ENCODE measurements at places on chromosomes 7 and 10.

DNA sequence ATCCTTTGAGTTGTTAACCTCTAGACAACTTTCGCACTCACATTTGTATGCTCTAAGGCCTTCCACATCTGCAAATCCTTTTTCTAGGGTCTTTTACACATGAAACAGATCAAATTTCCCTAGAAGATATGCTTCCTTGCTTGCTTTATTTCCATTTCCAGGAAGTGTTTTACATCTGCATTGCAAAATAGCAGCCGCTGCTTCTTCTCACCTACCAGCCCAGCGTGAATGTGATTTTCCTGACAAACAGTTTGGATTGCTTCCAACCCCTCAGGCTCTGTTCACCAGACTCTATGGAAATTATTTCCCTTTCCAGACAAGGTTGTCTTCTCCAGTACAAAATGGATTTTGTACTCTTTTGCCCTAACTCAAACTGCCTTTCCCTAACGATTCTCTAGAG, 50.9 kb upstream of the PAPSS2 start:
- no peak for DNase-seq

DNA sequence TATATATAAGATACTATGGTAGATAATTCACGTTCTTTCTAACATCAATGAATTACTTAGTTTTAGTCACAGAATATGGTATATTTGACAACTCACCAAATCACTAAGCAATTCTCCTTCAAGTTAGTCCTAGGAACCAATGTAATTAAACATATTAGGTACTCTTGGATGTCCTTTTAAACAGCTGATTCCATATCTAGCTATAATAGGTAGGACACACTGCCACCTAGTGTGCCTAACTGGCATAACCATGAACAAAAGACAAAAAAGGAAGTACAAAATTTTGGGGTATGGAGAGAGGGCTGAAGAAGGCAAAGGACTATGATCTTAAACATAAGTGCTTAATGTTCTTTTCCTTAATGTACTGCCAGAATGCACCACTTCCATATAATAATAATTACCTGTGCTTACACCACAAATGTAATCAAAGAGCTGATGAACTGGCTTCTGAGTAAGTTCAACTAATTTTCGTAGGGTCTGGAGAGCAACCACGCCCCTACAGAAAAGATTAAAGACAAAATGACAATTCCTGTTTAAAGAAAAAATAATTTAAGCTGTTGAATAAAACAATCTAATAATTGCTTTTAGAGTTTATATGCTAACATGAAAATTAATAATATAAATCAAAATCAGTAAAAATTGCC, 28.7 kb downstream of the PNPLA8 start:
- no peak for DNase-seq

- DNase-seq: no peak
These were observed 10.7 kb downstream of the LDB1 start for GRCh38 chr10:102109166-102110116.

DNA sequence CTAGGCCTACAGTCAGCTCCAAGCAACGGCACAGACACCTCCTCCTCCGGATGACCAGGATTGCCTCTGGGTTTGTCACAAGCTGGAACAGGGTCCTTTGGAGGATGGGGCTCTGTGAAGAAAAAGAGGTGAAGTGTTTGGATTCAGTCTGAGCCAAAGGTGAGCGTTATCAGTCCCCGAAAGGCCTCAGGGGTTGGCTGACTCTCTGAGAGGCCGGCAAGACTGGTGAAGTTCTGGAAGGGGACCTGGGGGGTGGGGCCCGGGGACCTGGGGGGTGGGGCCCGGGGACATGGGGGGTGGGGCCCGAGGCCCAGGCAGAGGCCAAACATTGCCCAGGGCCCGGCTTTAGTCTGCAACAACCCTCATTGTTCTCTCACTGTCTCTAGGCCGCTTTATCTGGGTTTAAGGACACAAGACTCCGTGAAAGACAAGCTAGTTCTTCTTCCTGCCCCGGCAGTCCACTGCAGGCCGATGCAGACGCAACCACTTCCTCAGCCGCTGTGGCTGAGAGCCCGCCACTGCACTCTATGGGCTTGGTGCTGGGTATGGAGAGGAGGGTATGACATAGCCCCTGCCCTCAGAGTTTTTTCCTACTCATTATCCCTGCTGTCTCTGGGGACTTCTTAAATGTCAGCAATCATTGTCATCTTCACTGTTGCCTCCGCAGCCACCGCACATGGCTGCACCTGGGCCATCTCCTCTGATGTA, 27.4 kb upstream of the PSAP start:
- DNase-seq: no peak

DNA sequence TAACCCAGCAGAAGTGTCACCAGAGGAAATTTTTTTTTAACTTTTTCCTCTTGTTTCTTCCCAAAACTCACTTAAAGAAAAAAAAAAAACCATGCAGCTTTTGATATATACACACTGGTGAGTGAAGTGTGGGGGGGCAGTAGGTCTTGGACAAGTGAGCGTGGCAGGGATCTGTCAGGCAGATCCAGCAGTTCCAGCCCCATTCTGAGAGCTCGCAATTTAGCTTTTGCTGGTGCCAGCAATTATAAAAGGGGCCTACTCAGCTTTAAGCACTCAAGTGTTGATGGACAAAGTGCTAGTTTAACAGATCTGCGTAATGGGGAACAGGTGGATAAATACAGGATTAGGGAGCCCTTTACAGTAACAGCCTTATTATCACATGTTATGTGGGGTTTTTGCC, 619.2 kb upstream of the GALNT17 start:
- DNase-seq: no peak
